Kidney epithelial cell (primary cell): ENCODE measurements at places on chromosomes 7 and 10.

DNA sequence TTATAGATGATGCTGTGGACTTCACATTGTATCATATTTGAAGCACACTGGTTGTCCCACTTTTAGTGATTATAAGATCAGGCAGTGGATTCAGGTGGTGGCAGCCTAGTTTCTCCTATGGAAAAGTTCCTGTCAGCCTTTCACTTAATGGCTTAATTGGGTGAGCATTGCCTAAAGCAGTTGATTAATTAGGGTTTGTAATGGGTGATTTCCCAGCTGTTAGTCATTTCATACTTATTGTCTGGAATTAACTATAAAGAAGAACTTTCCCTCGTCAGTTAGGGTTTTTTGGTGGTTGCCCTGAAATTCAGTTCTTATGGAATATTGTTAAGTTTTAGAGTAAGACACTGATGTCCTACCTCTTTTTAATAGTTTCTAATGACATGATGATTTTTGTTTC lies 78.8 kb downstream of the SLC25A40 start:
- DNase-seq, result no peak

DNA sequence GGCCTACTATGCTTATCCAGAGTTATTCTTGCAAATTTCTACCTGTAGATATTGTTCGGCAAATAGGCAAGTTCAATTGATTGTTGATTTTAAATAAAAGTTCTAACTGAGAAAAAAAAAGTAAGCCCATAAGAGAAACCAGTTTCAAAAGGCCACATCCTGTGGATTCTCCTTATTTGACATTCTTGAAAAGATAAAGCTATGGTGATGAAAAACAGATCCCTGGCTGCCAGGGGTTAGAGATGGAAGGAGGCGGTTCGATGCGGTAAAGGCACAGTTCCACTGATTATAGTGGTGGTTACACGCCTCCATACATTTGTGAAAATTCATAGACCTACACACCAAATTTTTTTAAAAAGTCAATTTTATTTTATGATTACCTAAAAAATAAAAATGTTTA lies 347.8 kb downstream of the KCNMA1 start:
- no peak for DNase-seq

DNA sequence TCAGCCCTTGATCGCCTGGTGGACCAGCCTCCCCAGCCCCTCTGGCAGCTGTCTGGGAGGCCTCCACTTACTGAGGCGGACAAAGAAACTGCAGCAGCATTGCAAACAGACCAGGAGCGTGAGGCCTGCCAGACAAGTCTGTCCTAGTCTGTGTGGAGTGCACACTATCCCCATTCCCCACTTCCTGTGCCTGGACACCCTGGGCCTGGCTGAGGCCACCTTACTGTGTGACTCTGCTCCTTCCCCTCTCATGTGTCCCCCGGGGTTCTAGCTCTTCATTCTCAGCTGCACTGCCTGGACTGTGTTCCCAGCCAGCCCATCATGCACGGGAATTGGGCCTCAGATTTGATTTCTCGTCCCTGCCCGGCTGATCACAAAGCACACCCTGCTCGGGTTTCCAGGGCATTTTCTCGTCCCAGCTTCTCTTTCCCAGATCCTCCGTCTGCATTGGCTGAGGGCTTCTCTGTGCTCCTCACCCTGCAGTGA lies 16.7 kb upstream of the C10orf90 start:
- DNase-seq, result no peak

GRCh38 chr7:151109094-151110048 lies 23.1 kb downstream of the AGAP3 start:
- no peak for DNase-seq

- DNase-seq, result no peak
These were observed 129.1 kb upstream of the CHST15 start for GRCh38 chr10:124222318-124222987.
